ENCODE measurements at places on chromosomes 5 and 9.

- DNase-seq: no peak
Measured at GRCh38 chr5:169416583-169417196, 115.8 kb upstream of the SLIT3 start.

- DNase-seq: no peak
Measured at GRCh38 chr9:35666549-35666948, 1.6 kb upstream of the ARHGEF39 start.

- no peak for DNase-seq
Measured at GRCh38 chr9:98637381-98637780, 71.4 kb downstream of the GABBR2 start.

- no peak for DNase-seq
Measured at GRCh38 chr5:95035891-95036685, 248.8 kb downstream of the MCTP1 start.

GRCh38 chr5:172334196-172334595 is 50.6 kb upstream of the UBTD2 start:
- no peak for DNase-seq

GRCh38 chr5:139848508-139849100 is 53.0 kb downstream of the PSD2 start:
- DNase-seq: peak; percentile 70
